ENCODE measurements at places on chromosomes 4 and X.

- DNase-seq, result no peak
These were observed 124.7 kb downstream of the CBR4 start for GRCh38 chr4:168885400-168885799.

DNA sequence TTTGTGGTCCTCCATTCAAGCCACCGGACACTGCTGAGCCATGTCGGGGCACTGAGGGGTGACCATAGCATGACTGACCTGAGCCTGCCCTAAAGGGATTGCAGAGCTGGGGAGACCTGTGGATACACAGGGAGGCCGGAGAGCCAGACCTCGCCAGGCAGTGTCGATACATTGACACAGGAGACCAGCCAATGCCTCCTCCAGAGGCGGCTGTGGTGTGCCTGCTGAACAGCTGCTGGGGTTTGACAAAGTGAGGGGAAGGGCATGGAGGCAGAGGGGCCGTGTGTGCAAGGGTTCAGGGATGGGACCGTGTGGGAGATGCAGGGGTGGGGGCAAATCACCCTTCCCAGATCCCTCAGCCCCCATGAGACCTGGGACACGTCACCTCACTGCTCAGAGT lies 48.0 kb downstream of the PPP2R2C start:
- no peak for DNase-seq

DNA sequence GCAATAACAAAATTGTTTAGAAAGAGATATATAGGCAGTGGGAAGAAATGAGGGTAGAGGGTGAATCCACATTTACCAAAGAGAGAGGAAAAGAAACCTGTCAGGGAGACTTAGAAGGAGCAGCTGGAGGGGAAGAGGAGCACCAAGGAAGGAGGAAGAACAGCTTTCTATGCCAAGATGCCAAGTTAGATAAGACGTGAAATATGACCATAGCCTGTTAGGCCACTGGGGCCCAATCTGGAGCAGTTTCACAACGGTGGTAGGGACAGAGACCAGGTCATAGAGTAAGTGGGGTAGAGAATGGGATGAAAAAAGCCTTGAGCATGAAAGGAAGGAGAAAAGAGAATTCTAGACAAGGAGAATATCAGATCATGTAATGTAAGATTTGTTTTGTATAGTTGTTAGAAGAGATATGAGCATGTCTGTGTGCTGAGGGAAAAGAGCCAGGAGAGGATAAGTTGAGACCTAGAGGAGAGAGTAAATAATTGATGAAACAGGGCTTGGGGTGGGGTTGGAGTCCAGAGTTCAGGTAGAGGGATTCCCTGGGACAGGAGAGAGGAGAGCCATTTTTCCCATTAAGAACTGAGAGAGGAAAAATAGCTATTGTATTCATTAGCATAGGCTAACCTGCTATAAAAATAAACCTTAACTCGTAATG lies 4.4 kb upstream of the SOWAHB start:
- DNase-seq, result no peak

GRCh38 chr4:160846121-160846520 lies 1317.7 kb downstream of the FSTL5 start:
- DNase-seq, result no peak

DNA sequence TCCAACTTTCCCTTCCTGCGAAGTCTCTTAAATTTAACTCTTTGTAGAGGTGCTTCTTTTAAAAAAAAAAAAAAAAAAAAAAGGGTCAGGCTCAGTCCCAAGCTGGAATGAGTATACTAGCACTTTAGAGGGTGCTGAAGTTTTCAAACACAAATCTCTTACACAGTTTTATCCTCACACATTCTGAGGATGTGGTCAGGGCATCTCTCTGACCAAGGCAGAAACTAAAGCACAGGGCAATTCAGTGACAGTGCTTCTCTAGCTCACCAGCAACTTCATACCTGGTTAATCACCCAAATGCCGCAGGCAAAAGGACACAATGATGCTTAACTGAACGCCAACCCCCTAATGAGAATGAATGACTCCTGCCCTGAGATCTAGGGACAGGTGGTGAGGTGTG lies 9.8 kb upstream of the PGM2 start:
- no peak for DNase-seq

GRCh38 chrX:51851507-51852085 lies 41.8 kb upstream of the MAGED1 start:
- DNase-seq, result no peak

- no peak for DNase-seq
These were observed 13.0 kb downstream of the FAT1 start for GRCh38 chr4:186710521-186711119.
